ENCODE measurements at places on chromosomes 5 and 9.
A peak's percentile ranks its signal among the peaks of the same experiment; 100 is the strongest.

DNA sequence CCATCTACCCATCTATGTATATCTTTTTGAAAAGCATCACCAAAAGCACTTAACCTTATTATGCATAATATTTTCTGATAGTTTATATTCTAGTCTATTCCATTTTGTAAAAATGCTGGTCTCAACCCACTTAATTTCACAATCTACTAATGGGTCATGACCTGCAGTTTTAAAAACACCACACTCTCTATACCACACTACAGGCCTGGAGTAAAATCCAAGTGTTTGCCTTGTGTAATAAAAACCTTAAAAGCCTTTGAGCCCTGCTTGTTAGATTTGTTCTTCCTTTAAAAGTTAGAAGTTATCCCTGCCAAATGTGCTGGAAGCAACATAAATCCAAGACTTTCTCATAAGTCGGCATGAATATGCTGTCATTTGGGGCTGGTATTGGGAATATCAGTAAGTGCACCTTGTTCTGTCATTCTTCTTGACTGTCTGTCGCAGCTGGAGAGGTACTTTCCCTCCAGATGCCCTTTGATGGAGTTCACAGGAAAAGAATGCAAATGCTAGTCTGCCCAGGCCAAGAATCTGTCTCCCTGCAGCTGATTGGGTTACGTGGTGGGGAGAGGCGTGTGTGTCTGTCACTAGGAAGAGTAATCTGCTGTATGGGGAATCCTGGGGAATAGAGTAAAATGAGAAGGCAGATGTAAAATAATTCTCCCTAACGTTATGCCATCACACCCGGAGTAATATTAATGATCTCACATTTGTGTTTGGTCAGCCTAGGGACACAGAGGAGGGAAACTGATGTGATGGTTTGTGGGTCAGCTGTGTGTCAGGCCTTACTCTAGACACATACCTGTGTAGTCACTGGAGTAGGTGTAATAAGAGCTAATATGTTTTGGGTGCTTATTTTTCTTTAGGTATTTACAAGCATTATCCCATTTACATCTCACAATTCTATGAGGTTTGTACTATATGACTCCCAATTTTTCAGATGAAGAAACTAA, 79.4 kb downstream of the ZNF366 start:
- DNase-seq, result no peak

GRCh38 chr5:54832858-54833257, 152.5 kb downstream of the ESM1 start:
- DNase-seq, result no peak

DNA sequence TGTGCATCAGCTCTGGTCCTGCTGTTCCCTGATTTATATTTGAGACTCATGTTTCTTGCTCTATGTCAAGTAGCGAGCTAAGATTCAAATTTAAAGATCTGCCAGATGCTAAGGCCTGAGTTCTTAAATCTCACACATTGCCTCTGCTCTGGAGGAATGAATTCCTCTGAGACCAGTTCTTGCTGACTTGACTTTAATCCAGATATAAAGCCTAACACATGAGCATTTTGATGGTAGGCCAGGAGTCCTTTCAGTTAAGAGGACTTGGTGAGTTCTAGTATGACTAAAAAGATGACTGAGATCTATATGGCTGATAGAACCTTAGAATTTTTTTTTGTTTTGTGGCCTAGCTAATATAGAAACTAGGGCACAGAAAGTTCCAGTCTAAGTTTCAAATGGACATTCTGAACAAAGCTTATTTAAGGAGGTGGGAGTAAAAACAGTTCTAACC, 1.3 kb upstream of the INIP start:
- peak; percentile 15 for DNase-seq

DNA sequence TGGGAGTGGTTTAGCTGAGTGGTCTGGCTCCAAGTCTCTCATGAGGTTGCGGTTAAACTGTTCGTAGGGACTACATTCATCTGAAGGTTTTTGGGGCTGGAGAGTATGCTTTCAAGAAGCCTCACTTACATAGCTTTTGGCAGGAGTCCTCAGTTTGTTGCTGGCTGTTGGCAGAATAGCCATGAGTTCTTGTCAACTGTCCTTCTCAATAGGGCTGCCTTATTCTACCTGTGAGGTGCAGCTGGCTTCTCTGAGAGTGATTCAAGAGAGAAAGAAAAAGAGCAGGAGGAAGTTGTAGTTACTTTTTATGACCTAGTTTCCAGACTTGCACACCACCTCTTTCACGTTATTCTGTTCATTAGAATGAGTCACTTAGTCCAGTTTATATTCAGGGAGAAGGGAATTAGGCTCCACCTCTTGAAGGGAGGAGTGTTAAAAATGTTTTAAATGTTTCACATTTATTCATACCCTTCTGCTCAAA, 33.2 kb downstream of the YTHDC2 start:
- DNase-seq, result no peak

DNA sequence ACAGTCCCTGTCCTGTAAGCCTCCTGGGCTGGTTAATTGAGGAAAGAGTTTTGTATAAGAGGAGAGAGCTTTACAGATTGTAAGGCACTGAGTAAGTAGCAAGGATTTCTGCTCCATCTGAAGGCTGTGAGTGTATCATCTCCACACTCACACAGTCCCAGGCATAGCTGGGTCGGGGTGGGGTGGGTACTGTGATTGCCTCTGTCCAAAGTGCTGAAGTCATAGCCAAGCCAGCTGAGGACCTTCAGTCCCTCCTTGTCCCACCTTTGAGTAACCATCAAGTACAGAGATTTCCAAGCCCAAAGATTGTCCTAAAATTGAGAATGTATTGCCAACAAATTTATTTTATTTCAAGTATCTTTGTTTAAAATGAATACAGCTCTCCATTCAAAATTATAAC, 5.5 kb upstream of the DNAJB5 start:
- no peak for DNase-seq

DNA sequence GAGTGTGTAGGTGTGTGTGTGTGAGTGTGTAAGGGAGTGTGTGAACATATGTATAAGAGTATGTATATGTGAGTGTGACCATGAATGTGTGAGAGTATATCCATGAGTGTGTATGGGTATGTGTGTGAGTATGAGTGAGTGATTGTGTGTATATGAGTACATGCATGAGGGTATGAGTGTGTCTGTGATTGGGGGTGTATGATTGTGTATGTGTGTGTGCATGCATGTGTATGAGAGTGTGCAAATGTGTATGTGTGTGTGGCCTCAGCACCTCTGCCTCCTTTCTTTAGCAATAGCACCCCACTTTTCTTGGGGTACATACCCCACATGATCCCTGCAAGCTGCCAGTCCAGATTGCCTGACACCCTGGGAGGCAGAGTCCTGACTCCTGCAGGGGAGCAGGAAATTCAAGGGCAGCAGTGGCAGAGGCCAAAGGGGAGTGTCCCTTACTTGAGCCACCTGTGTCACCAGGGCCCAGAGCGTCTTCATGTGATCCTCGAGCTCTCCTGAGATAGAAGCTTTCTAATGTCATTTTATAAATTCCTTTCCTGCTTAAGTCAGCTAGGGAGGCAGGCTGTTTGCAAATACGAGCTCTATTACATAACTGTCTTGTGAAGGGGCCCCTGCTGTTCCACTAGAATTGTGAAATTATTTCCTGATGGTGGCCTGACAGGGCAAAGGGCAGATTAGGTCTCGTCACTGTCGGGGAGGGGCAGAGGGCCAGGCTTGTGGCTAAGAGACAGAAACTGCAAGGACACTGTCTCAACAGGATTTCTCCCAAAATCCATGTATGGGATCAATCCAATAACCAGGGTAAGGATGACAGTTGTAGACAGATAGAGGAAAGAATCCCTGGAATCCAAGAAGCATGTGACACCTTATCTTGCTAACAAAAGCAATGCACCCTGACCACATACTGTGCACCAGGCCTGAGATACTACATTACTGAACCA, 389.1 kb downstream of the GADD45G start:
- peak; percentile 39 for DNase-seq

DNA sequence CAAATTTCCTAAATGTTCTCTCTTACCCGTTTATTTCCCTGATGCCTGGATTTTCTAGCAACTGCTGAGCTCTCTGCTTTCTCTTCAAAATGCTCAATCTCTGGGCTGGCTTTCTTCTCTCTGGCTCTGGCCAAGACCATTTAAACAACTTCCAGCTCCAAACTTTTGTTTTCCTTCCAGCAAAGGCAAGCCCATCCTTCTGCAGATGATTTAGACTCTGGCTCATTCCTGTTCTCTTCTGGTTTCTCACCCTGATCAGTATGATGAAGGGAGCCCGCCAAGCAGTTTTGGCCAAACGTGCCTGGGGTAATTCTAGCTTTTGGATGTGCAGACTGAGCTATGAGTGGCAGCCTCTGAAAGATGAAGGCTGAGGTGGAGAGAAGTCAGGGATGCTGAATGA, 78.1 kb downstream of the HSPA4 start:
- no peak for DNase-seq

GRCh38 chr9:36146651-36147050, 10.1 kb downstream of the GLIPR2 start:
- no peak for DNase-seq

- no peak for DNase-seq
These were observed 196.0 kb upstream of the ANKRD55 start for GRCh38 chr5:56429110-56429561.

- no peak for DNase-seq
These were observed 141.3 kb downstream of the SREK1 start for GRCh38 chr5:66285343-66285922.

GRCh38 chr5:39209924-39210323, 9.4 kb downstream of the FYB1 start:
- DNase-seq, result no peak

GRCh38 chr9:123246534-123246933, 21.9 kb downstream of the STRBP start:
- no peak for DNase-seq

DNA sequence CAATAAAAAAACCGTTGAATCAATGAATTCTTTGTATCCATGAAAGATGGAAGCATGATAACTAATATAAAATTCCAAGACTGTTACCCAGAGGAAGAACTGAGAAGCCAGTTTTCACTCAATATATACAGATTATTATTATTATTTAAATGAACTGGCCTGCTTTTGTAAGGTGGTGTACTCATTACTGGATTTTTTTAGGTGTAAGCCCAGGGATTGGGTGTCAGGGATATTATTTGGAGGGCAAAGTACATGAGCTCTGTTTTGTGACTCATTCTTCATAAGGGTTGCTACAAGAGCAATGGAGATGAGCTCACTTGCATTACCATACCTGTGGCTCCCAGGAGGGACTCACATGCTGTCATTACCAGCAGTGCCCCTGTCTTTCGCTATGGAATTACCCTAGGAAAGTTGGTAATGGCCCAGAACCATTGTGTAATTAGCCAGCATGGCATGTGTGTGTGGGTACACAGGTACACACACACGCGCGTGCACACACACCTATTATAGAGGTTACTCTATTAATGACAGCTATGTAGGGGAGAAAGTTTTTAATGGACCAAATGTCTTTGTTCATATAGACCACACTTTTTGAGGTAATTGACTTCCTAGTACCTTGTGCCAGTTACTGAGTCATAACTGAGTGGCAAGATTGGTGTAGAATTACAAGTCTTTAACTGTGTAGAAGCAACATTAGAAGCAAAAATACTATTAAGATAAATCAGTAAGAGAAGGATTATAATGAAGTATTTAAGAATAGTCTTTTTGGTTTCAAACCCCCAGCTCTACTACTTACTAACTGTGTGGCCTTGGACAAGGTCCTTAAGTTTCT, 143.4 kb downstream of the GDNF start:
- DNase-seq, result peak; percentile 60

- no peak for DNase-seq
These were observed 30.9 kb upstream of the SEMA6A start for GRCh38 chr5:116605310-116606070.

- no peak for DNase-seq
These were observed 182.3 kb downstream of the IRX2 start for GRCh38 chr5:2569176-2569575.

GRCh38 chr9:100020121-100020795, 78.5 kb downstream of the ERP44 start:
- no peak for DNase-seq

DNA sequence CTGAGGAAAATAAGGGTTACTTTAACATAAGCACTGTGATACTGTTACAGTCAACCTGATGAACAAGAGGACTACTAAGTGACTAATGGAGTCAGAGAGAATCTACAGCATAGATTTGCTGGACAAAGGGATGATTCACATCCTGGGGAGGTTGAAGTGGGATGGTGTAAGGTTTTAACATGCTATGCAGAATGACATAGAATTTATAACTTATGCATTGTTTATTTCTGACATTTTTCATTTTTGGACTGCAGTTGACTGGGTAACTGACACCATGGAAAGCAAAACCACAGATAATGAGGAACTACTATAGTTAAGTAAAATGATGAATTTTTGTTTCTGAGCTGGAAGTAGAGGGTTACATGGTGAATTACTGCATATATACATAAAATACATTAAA, 389.2 kb downstream of the MAT2B start:
- no peak for DNase-seq

DNA sequence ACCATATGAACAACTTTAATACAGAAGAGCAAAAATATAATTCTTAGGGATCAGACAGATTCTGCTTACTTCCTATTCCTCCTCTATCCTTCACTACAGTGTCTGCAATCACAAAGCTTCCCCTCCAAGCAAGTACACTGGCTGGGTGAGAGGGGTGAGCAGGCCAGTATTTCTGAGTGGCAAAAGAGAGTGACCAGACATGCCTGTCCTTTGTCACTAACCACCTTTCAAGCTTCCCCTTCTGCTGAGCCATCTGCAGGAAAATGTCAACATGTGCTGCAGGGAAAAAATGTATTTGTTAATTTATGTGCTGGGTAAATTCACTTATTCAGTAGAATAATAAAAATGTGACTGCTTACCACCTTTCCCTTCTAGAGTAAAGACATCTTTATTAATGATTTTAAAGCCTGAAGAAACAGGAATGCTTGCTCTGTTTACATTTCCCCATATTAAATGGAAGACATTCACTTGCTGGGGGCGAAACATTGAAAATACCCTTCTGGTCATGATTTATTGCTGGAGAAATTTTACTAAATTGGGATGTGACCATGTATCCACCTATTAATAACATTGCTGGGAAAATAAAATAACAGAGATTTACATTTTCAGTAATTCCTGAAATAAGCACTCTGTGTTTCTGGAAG, 84.9 kb downstream of the SPOCK1 start:
- DNase-seq, result no peak

GRCh38 chr9:82922686-82923085, 140.3 kb downstream of the RASEF start:
- no peak for DNase-seq
